ENCODE measurements at places on chromosomes 4 and X.

GRCh38 chrX:154063234-154063633 lies 34.3 kb downstream of the MECP2 start:
- DNase-seq, result no peak

GRCh38 chrX:78886550-78886949 lies 58.6 kb upstream of the P2RY10 start:
- no peak for DNase-seq

DNA sequence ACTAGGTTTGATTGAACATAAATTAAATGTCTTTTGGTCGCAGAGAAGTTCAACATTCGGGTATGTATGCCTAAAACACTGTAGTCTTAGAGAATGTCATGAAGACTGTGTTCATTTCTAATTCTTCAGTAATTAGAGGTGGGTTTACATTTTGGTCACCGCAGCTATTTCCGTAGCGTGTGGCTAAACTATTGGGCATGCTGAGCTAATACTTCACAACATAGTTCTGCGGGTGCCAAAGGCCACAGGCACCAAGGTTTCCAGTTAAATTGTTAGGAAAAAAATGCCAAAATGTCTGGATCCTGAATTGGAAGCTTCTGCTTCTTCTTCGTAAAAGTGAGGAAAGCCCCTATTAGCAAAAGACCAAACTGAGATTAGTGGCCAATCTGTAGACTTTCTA lies 25.1 kb downstream of the SMIM31 start:
- no peak for DNase-seq

- DNase-seq, result no peak
These were observed 4.1 kb downstream of the PITX2 start for GRCh38 chr4:110618581-110619462.

GRCh38 chr4:134777606-134778005 lies 576.0 kb upstream of the PABPC4L start:
- DNase-seq, result no peak

GRCh38 chr4:122815248-122815647 lies 11.4 kb upstream of the FGF2 start:
- DNase-seq, result no peak

- no peak for DNase-seq
These were observed 68.7 kb upstream of the NDST3 start for GRCh38 chr4:117965622-117966021.

DNA sequence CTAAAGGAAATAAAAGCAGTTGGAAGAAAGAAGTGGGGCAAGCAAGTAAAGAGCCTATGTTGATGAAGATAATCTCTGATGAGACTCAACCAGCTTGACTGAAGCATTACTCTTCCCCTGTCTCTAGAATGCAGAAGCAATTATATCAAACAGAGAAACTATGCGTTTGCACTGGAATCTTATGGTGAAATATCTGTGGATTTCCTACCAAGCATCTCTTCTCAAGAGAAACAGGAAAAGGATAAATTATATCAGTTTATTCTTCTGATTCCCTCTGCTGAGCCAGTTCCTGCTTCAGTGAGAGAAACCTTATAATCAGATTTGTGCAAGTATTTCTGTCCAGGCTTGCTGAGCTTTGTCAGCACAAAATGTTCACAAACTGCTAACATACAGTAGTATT lies 316.7 kb upstream of the SLC7A11 start:
- no peak for DNase-seq

DNA sequence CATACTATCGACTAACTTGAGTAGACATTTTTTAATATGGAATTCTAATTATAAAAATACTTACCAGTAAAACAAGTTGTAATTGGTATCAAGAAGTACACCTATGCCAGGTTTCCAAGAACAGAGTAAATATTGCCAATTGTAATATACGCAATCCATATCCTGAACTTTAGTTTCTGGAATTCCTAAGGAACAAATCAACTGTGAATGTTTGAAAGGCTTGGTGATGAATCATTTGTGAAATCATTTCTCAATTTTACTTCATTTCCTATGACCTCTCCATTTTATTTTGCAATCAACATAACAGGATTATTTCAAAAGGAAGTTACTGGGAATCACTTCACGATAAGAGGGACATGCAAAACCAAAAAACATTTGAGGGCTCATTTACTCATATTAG lies 3.7 kb downstream of the IL13RA2 start:
- no peak for DNase-seq

DNA sequence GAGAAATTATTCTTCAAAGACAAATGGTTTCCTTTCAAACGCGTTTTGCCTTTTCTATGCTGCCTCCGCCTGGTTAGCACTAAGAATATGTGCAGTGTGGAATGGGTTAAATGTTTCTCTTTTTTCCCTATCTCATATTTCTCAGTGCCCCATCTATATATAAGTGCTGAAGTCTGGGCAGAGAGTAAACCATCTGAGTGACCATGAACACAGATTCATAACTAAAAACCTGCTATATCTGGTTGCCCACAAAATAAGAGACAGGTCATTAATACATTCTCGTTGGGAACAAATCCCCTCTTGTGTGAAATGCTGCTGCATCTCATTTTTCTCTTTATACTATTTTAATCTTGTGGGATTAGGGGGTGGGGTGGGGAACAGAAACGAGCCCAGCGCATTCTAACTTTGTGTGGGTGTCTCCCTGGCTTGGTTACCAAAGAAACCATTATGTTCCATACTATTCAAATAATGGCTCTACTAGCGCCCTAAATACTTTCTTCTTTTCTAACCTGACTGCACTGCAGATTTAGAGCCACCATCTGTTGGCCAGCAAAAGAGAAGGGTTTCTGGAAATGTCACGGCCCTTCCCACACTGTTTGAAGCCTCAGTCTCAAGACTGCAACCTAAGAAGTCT lies 42.2 kb upstream of the PTCHD1 start:
- no peak for DNase-seq

- DNase-seq, result no peak
These were observed 45.7 kb upstream of the HMX1 start for GRCh38 chr4:8917321-8917811.

- DNase-seq, result no peak
These were observed 270.6 kb downstream of the FBXO8 start for GRCh38 chr4:174012886-174013259.
